ENCODE measurements at places on chromosomes 3 and 15.

GRCh38 chr3:154971771-154972326 lies 108.3 kb upstream of the MME start:
- DNase-seq, result peak; percentile 27

- DNase-seq, result no peak
Measured at GRCh38 chr3:111999484-112000324, 982 bp downstream of the TAGLN3 start.

- no peak for DNase-seq
Measured at GRCh38 chr3:184381261-184382224, 1.7 kb downstream of the CHRD start.

DNA sequence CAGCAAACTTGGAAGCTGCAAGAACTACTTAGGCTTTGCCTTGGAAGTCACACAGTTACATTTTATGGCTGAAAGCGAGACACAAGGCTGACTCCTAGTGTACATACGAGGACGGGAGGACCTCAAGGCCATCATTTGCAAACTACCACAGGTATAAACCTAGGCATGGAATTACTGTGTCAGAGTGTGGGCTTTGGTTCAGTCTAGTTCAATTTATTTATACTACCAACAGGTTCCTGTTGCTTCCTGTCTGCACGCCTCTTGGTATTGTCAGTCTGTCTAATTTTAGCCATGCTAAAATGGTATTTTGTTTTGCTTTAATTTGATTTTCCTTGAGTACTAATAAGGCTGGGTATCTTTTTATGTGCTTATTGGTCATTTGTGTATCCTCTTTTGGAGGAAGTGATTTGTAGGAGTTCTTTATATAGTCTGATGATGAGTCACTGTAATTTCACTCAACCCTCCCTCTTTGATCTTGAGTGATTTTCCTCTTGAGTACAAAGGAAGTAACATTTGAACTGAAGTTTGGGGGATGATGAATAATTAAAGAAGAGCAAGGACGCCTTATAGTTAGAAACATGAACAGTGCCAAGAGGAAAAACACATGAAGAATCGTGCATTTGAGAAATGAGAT lies 8.2 kb downstream of the ANKRD34C start:
- no peak for DNase-seq

- no peak for DNase-seq
Measured at GRCh38 chr15:100980410-100981046, 61.4 kb downstream of the LRRK1 start.
